Stromal cell of bone marrow (primary cell): ENCODE measurements at places on chromosomes 3 and 15.

DNA sequence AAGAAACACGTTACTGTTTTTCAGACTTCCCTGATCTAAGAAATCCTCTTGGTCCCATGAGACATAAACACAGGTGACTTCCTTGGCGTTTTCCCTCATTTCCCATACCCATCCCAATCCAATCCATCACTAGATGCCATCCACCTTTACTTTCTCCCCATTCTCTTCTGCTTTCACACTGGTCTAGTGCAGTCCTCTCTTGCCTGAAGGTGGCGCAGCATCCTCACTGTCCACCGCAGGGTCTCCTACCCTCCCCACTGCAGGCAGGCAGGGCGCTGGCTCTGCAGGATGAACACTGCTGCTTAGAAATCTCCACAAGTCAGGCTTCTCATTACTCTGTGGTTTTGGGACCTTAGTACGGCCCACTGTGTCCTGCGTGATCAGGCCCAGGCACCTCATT is 58.2 kb downstream of the RAB7A start:
- no peak for DNase-seq

GRCh38 chr3:64220161-64220914 is 4.9 kb downstream of the PRICKLE2 start:
- no peak for DNase-seq

DNA sequence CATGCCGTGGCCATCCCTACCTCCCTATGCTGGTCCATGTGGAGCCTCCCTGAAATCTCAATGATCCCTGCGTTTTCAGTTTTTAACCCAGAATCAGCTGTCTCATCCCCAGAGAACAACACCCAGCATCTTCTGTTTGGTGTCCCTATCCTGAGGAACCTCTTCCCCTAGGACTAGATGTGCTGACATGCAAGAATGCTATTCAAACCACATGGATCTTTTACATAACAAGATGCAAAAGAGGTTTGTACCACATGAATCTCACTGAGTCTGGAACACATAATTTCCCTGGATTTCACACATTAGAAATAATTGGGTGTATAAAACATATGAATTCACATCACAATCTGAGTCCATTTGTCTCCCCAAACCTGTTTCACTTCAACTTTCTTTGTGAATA is 174.6 kb upstream of the NECTIN3 start:
- DNase-seq, result no peak

DNA sequence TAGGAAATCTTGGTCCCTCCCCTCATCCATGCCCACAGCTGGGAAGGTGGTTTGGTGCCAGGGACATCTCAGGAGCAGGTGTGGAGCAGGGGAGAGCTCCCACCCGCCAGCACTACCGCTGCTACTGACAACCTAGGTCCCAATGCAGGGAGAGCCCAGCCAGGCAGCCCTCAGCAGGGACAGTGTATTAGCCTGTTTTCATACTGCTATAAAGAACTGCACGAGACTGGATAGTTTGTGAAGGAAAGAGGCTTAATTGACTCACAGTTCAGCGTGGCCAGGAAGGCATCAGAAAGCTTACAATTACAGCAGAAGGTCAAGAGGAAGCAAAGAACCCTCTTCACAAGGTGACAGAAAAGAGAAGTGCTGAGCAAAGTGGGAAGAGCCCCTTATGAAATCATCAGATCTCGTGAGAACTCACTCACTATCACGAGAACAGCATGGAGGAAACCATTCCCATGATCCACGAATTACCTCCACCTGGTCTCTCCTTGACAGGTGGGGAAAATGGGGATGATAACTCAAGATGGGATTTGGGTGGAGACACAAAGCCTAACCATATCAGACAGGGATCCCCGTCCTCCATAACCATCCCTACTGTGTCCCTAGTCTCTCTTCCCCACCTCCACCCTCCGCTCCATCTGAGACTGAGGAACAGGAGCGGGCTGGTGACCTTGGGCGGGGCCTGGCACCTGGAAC is 218.6 kb downstream of the TBC1D2B start:
- DNase-seq, result no peak

DNA sequence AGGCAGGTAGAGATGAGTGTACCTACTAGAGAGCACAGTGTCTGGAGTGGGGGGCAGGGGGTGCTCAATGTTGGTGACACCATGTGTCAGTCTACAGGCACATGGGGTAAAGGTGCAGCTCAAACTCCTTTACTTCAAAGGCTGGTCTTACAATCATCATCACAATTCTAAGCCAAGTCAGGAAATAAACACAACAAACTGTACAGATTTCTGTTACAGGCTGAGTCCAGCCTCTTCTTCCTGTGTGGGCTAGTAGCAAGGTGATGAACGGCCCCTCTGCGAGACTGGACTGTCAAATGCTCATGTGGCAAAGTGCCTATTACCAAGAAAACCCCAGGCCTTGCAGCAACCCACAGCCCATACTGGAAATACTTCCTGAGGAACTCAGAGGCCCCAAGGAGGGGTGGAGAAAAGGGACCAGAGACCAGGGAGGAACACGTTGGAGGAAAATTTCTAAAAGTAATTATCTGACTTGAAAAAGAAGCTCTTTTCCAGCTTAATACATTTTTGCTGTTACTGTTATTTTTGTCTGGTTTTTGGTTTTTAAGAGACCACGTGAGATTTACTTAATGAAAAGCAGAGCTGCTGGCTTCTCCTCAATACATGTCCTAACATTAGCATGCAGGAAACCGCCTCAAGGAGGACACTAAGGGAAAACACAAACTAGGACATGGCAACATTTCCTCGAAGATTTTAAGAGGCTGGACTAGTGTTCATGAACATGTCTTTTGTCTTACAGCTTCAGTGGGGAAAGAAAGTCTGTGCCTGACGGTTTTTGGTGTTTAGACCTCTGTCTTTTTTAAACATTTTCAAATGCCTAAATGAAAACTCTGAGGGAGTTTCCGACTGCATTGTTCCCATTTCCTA is 29.5 kb downstream of the TBC1D2B start:
- DNase-seq, result no peak

DNA sequence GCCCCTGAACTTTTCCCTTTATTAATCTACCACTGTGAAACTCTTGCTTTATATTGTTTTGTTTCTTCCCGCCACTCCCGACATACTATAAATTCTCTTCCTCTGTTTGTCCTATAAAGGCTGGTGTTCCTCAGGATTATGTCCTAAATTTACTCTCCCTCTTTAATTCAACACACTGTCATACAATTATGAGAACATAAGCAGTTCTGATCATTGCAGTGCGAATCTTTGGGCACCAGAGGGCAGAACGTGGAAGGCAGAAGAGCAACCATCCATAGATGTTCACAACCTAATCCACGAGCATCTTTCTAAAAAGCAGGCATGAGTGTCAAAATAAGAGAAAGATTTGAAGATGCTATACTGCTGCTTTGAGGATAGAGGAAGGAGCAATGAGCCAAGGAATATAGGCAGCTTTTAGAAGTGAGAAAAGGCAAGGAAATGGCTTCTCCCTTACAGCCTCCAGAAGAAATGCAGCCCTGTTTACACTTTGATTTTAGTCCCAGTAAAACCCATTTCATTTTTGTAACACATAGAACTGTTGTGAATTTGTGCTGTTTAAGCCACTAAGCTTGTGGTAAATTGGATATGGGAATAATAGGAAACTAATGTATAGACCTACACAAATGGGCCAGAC is 179.4 kb downstream of the GBE1 start:
- peak; percentile 26 for DNase-seq

DNA sequence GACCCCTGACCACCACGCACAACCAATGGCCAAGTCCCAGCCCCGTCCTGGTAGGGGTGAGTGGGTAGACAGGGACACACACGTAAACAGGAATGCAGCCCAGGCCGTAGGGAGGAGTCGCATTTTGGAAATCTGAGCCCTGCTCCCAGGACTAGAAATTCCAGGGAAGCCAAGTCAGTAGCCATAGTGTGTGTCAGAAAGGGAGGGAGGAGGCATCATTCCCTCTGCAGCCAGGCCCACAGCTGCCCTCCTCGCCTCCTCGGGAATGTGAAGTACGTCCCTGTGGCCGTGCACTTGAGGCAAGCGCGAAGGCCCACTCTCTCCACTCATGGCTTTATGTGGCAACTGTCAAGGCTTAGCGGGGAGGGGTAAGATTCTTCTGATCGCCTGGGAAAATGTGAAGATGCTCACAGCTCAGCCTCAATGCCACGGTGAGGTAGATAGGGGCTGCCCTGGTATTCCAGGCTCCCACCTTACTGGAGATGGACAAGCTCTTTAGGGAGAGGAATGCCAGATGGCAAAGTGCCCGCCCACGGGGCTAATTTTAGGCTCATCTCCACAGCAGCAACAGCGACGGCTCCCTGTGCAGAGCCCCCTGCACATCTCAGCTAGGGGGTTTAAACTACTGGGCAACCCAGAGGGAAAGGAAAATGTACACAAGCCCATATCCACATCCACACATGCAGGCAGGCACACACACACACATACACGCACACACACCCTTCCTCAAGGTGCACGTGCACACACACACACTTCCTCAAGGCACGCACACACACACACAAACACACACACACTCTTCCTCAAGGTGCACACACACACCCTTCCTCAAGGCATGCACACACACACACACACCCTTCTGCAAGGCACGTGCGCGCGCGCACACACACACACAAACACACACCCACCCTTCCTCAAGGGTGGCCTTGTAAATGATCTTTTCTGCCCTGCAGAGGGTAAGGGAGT is 65.5 kb downstream of the ADCY5 start:
- no peak for DNase-seq

- DNase-seq, result no peak
Measured at GRCh38 chr15:70521576-70522322, 241.6 kb downstream of the UACA start.

GRCh38 chr3:174792864-174793263 is 66.3 kb upstream of the NAALADL2 start:
- DNase-seq, result no peak

GRCh38 chr3:168036619-168037018 is 59.1 kb downstream of the GOLIM4 start:
- DNase-seq, result no peak

DNA sequence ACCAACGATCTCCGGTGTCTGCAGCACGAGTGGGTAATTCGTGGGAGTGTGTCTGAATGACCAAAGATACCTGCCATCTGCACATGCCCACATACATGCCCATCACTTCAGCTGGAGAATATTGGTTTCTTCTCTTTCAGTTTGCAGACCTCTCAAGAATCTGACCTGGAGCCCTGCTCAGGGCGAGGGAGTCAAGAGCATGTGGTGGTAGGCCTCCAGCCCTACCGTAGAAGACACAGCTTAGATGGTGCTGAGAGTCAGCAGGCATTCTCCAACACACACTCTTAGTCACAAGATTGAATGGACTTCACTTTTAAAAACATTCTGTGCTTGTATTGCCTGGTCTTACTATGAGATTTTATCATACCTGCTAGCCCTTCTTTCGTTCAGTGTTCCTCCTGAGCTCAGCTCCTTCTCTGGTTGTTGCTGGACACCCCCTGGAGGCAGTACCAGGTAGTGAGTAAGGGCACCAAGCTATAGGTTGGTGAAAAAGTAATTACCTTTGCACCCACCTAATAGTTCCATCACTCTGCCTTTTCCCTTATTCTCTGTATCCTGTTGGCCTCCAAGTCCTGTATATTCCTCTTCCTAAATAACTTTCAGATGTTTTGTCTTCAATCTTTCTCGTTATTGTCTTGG is 252.0 kb downstream of the CACNA2D3 start:
- no peak for DNase-seq

GRCh38 chr3:23166845-23167244 is 36.3 kb upstream of the UBE2E2 start:
- DNase-seq, result no peak

- no peak for DNase-seq
Measured at GRCh38 chr15:73915082-73915481, 11.2 kb upstream of the LOXL1 start.

DNA sequence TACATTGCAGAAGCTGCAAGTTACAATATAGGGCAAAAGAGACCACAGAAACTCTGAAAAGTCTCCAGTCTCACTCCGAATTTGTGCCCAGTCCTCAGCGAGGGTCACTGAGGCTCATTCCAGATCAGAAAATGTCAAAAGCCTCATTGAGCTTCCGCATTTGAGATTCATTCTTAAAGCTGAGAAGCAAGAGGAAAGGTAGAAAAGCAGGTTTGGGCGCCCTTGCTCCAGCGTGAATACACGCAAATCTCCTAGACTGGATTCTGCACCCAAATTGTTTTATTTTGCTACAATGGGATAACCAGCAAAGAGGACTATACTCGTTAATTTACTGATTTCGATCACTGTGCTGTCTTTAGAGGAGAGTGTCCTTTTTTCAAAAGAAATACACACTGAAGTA is 212.2 kb downstream of the STT3B start:
- DNase-seq, result no peak

- DNase-seq, result no peak
Measured at GRCh38 chr15:83830381-83830780, 176.5 kb downstream of the ADAMTSL3 start.

DNA sequence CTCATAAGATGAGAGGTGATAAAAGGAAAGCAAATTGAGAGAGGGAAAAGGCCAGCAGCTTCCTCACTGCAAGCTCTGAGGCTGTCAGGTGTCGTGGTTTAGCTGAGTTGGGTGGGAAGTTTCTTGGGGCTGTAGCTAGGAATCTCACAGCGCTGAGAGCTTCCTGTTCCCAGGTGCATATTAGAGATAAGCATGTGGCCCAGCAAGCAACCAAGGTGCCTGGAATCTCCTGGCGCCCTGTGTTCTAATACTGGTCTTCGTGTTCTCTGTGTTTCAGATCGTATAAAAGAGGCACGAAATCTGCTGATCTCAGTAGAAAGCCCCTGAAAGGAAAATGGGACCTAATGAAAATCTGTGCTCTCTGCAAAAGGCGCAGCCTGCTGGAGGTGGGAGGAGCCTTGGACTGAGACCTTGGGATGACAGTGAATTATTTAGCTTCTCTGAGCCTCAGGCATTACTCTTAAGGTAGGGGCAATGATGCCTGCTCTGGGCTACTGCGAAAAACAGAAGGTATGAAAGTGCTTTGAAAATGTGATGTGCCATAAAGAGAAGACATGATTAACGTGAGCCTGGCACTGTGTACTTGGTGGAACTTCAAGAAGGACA is 499.9 kb downstream of the TBL1XR1 start:
- DNase-seq, result no peak

GRCh38 chr3:184284696-184285095 is 8.9 kb downstream of the ECE2 start:
- DNase-seq, result peak; percentile 56

DNA sequence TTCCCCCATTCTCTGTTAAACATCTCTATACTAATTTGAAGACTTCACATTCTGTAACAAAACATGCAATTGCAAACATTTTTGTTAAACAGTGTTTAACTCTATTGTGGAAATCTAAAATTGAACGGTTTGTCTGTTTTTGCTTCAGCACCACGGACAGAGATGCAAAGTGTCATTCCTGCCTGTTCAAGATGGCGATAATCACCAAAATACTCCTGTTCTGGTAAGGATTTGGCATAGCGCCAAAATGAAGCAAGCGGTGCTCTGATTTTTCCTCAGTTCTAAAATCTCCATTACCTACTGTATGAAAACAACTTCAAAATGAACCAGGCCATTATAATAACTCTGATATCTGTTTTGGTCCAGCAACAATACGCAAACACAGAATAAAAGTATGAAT is 129.7 kb upstream of the TUSC7 start:
- DNase-seq, result peak; percentile 0

DNA sequence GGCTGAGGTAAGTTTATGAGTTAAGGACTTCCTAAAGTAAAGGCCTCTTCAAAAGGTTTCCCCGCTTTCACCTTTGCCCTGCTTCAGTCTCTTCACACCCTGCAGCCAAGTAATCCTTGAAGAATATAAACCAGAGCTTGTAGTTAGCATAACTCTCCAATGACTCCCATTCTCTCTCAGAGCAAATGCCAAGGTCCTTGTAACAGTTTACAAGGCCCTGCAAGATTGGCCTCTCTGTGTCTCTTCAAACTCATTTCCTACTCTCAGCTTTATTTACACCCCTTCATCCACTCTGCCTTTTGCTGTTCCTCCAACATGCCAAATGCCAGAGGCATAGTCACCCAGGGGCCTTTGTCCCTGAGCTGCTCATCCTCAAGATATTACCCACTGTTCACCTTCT is 60.5 kb upstream of the MME start:
- DNase-seq, result no peak
